Liver (tissue), 10 donors: ENCODE measurements at places on chromosomes 4 and X. TPM values are rescaled to one million over a fixed set of nuclear protein-coding genes. Genes with fewer than 3 reads are reported as not detected.

DNA sequence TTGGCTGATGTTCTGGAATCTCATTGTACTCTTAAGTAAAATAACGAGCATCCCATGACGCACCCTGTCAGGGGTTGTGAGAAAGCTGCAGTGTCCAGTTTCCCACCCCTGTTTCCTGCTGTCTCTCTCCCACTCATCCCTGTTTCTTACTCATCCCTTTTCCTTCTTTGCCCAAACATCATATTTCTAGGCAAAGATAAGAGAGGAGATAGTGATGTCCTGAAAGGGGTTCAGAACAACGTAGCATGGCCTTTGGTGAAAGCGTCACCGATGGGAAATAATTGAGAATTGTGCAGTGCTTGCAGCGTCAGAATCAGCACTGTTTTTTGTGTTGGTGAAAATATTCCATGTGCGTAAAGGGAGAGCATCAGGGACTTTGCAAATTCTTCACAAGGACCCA lies 23.5 kb upstream of the TMEM165 start:
- H3K4me1 ChIP-seq: no peaks in the 10 kb centered on the region
- H3K36me3 ChIP-seq: no peaks in the 10 kb centered on the region
- H3K27ac ChIP-seq: no peak overlapping the region

RBMXL3 gene
- not detected for total RNA-seq

GRCh38 chr4:107349732-107350131 lies 313.6 kb upstream of the DKK2 start:
- H3K36me3 ChIP-seq: no peaks in the 10 kb centered on the region
- H3K27me3 ChIP-seq: no peaks in the 10 kb centered on the region
- no peak for DNase-seq
- H3K27ac ChIP-seq: no peak overlapping the region
- H3K4me1 ChIP-seq: no peaks in the 10 kb centered on the region
- no peak overlapping the region for H3K4me3 ChIP-seq

RAB40AL gene
- 0.14 TPM for total RNA-seq

KLHL4 gene
- total RNA-seq: 0.50 TPM

ARHGEF6 gene
- total RNA-seq: 6.0 TPM

GRCh38 chr4:96525898-96526297 lies 686.0 kb downstream of the PDHA2 start:
- H3K27me3 ChIP-seq: no peaks in the 10 kb centered on the region
- H3K4me1 ChIP-seq: no peaks in the 10 kb centered on the region
- no peak overlapping the region for H3K4me3 ChIP-seq
- no peaks in the 10 kb centered on the region for H3K36me3 ChIP-seq
